ENCODE measurements at places on chromosomes 12 and 14. TPM values are rescaled to one million over a fixed set of nuclear protein-coding genes. Genes with fewer than 3 reads are reported as not detected.

ALDH2 gene
- total RNA-seq = 2.0 TPM

POTEG gene
- not detected for total RNA-seq

EMP1 gene
- total RNA-seq = 9.0 TPM

GALNT9 gene
- not detected for total RNA-seq

CLEC4D gene
- total RNA-seq = not detected

RGS6 gene
- total RNA-seq = not detected

SLCO1B1 gene
- total RNA-seq = not detected

TAS2R46 gene
- 1.6 TPM for total RNA-seq

RTL1 gene
- not detected for total RNA-seq

KRT82 gene
- total RNA-seq = not detected

MYO1H gene
- not detected for total RNA-seq

LRIG3 gene
- total RNA-seq = not detected

MYF6 gene
- not detected for total RNA-seq

PRPH gene
- not detected for total RNA-seq

IL26 gene
- not detected for total RNA-seq

MEG3 gene
- total RNA-seq = not detected

SMOC1 gene
- not detected for total RNA-seq

C12orf54 gene
- total RNA-seq = not detected

GXYLT1 gene
- 8.2 TPM for total RNA-seq

FLRT2 gene
- total RNA-seq = not detected

COPZ1 gene
- 31.2 TPM for total RNA-seq

ANO2 gene
- total RNA-seq = not detected

RPL36AL gene
- total RNA-seq = 370 TPM

CLMN gene
- total RNA-seq = 0.67 TPM

MIPOL1 gene
- total RNA-seq = not detected

STON2 gene
- not detected for total RNA-seq

ZFHX2 gene
- 0.22 TPM for total RNA-seq

PTCSC3 gene
- total RNA-seq = not detected

CIROP gene
- total RNA-seq = not detected

SYT10 gene
- not detected for total RNA-seq

MGST1 gene
- total RNA-seq = not detected

SYT1 gene
- not detected for total RNA-seq

DHRS2 gene
- not detected for total RNA-seq

KDM2B gene
- total RNA-seq = 62.6 TPM

NTN4 gene
- 0.47 TPM for total RNA-seq

MMP14 gene
- total RNA-seq = 2.9 TPM

RIMKLB gene
- 14.8 TPM for total RNA-seq

BATF gene
- 7.8 TPM for total RNA-seq

ARHGEF25 gene
- total RNA-seq = 0.27 TPM

KRT73 gene
- total RNA-seq = 69.7 TPM

PLA2G1B gene
- total RNA-seq = not detected

EPYC gene
- total RNA-seq = not detected

KLRD1 gene
- 1.0 TPM for total RNA-seq
